ENCODE measurements at places on chromosomes 6 and 20.

- DNase-seq, result no peak
Measured at GRCh38 chr6:71480577-71480976, 192.0 kb downstream of the OGFRL1 start.

GRCh38 chr6:75673884-75674283, 72.2 kb downstream of the SENP6 start:
- no peak for DNase-seq

- peak; percentile 35 for DNase-seq
Measured at GRCh38 chr20:58447511-58448391, 58.7 kb downstream of the VAPB start.

GRCh38 chr20:60962367-60963045, 289.6 kb upstream of the CDH4 start:
- no peak for DNase-seq

GRCh38 chr20:54680439-54680838, 205.0 kb downstream of the DOK5 start:
- DNase-seq, result no peak

DNA sequence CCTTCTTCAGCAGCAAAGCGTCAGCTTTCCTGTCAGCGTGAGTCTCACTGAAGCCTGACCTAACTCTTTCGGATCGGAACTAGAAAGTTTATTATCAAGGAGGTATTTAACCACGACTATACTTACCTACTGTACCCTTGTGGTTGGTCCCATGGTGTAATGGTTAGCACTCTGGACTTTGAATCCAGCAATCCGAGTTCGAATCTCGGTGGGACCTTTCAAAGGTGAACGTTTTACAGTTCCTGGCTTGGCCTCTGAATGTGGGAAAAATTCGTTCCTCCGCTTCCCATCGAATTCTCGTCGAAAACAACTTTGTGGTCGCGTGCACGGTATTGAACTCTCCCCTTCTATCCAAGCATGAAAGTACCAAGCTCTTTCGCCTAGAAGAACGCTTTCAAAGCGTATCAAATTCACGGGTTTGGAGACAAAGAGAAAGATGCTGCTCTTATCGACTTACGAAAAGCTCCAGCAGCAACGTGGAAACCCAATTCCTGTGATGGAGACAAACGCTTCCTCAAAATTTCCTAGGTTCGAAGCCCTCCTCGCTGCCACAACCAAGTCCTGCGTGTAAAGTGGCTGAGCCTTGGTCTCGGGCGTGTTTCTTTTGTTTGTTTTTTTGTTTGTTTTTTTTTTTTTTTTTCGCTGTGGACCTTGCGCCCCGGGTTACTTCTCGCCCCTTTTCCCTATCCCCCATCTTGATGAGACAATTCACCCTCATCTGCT, 63.7 kb downstream of the GPX5 start:
- no peak for DNase-seq

DNA sequence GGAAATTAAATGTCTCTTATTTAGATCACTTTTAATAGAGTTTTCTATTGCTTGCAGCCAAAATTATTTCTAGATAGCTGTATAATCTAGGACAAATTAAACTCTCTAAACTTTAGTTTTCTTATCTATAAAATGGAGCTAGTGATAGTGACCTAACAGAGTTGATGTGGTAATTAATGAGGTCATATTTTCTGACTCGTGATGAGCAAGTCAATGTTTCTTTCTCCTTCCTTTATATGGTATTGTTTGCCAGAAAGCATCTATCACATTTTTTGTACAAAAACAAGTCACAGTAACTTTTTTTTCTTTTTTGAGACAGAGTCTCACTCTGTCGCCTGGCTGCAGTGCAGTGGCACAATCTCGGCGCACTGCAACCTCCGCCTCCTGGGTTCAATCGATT, 267.7 kb downstream of the FARS2 start:
- no peak for DNase-seq

- no peak for DNase-seq
Measured at GRCh38 chr6:89494131-89494793, 61.3 kb downstream of the ANKRD6 start.

DNA sequence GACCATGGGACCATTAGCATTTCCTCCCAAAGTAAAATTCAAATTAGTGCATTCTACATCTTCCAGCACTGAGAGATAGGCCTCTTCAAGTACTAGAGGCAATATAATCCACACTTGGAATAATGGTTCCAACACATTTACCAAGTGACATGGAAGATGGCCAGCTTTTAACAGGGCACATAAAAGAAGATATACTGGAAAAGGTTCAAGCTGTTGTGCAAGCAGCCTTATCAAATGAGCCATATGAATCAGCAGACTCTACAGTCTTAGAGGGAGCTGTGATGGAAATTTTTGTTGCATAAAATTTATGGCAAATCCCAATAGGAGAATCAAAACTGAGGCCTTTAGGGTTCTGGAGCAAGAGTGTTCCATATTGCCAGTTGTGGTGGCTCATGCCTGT, 526.6 kb upstream of the IRAK1BP1 start:
- DNase-seq, result no peak

GRCh38 chr6:42774201-42774600, 7.7 kb upstream of the BICRAL start:
- no peak for DNase-seq

DNA sequence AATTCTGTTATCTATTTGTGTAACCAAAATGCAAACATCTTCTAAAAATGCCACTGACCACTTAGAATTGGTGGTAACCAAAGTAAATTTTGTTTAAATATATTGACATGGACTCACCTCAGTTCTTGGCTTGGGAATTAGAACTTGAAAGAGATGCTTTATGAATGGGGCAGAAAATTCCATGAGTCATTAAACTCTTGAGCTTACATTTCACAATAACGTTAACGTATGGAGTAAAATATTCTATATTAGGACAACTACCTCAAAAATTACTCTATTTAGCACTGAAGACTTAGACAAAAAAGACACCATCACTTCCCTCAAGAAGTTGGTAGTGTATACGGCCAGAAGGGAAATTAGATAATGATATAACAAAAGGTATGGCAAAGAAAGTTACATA, 752.2 kb upstream of the MARCKS start:
- DNase-seq, result no peak

DNA sequence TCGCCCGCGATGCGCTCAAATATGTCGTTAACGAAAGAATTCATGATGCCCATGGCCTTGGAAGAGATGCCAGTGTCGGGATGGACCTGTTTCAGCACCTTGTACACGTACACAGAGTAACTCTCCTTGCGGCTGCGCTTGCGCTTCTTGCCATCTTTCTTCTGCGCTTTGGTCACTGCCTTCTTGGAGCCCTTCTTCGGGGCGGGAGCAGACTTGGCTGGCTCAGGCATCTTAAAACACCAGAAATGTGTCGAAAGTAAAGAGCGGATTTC, 36.4 kb downstream of the HFE start:
- DNase-seq, result no peak

GRCh38 chr6:86477500-86478148, 459.7 kb upstream of the HTR1E start:
- DNase-seq, result no peak

GRCh38 chr20:59221707-59222252, 58.2 kb downstream of the ZNF831 start:
- DNase-seq, result no peak

DNA sequence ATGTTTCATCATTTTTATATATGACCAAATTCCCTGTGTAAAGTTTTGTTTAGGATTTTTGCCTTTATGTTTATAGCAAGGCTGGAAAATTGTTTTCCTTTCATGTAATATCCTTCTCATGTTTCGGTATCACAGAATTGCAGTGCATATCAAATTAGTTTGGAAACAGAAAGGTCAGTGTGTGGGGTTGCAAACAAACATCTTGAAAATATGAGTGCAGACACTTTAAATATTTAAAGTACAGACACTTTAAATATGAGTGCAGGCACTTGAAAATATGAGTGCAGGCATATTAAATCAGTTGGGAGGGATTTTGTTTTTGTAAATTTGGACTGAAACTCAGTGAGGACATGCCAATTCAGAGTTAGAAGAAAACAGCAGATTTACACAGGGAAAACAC, 6.5 kb downstream of the SLPI start:
- DNase-seq, result no peak

- no peak for DNase-seq
Measured at GRCh38 chr20:19349879-19350278, 137.4 kb downstream of the SLC24A3 start.

- DNase-seq, result no peak
Measured at GRCh38 chr20:19491241-19491640, 266.8 kb upstream of the RIN2 start.

All from NCI-H1930 (cell line).